ENCODE measurements at places on chromosomes 12 and 14.

- DNase-seq = no peak
Measured at GRCh38 chr12:7265251-7265650, 38.6 kb upstream of the ACSM4 start.

DNA sequence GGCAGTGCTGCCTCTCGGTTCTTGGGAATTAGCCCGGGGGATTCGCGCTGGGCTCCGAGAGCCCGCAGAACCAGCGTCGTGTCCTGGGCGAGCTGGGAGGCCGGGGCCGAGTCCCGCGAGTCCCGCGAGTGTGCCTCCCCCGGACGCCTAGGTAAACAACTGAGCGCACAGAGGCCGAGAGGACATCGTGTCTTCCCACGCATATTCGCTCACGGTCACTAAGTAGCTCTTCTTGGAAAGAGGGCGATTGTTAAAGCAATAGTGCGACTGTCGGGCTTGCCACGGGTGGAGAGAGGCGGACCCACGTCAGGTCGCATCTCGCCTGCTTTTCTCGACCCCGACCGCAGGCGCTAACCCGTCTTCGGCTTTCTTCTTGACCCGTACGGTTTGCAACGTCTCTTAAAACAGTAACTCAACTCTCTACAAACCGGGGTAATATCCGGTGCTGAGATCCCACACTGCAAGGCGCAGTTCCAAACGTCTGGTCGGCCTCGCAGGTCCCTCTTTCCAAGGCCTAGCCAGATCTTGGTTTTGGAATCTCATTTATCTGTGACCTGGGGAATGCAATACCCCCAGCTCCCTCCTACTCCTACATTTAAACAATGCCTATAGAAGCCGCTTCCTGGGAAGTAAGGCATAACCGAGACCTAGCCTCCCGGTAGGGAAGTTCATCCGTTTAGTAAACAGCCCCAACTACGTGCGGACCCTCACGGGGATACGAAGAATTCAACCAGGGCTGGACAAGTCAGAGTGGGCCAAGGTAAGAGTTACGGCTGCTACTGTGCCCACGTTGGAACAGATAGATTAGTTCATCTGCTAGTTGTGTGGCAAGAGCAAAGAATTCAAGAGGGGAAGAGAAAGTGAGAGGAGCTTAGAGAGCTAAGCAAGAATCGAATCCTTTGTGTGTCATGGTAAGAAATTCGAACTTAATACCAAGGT is 736 bp upstream of the PHLDA1 start:
- peak; percentile 77 for DNase-seq

DNA sequence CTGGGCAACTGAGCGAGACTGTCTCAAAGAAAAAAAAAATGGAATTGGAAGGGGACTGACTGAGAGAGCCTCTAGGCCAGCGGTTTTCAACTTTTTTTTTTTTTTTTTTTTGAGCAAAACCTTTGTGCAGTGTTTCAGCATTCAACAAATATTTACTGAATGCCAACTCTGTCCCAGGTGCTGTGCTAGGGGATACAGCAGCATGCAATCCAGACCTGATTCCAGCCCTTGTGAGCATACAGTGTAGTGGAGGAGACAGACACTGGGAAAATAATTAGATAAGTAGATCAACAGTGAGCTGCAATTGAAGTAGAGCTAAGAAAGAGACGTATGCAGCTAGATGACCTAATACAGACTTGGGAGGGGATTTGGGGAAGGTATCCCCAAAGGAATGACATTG is 23.8 kb upstream of the LTBP2 start:
- no peak for DNase-seq

DNA sequence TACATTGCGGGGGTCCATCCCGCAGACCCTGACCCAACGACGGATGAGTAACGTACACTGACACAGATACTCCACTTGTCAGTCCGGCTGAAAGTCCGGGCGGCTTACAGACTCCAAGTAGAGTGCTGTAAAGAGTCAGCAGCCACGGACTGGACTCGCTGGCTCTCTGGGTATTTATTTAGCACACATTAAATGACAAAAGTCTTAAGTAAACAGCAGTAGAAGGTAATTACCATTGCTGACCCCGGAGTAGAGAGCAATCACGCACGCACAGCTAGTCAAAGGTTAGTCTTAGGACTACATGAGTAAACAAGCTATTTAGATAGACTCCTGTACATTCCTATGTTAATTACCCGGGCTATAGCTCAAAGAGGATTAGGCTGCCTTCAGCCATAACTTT is 780.9 kb downstream of the RPS29 start:
- DNase-seq = no peak

GRCh38 chr12:104526320-104526719 is 69.6 kb downstream of the CHST11 start:
- no peak for DNase-seq

DNA sequence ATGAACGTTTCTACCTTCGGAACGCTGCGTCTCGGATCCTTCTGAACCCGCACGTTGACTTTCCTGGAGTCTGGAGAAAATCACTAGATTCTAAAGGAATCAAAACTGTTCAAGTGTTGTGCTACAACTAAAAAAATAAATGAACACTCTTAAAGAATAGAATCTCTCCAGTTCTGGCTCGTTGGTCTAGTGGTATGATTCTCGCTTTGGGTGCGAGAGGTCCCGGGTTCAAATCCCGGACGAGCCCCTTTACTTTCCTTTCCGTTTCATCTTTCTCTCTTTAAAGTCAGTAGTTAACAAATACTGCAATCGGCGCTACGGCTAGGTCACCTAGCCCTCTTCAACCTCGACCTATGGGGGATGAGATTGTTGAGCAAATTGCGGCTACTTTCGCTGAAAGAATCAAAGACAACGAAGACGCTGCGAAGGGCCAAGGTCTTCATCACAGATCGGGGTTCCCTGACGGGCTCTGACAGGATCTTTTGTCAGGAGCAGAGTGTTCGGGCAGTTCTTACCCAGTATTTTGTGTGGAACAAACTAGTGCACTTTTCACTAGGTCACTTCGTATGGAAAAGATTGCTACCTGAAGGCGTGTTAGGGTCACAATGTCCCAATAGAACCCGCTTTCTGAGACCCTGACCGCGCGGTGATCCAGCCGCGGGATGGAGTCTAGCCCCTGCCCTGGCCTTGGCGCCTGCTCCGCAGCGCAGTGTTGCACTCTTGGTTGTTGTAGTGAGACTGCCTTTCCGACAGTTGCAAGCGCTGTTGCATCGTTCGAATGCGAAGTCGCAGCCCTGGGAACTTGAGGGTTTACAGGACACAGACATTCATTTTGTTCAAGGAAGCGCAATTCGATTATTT is 8.4 kb downstream of the OR6S1 start:
- peak; percentile 88 for DNase-seq

- no peak for DNase-seq
Measured at GRCh38 chr14:68460541-68460940, 332.3 kb downstream of the ZFP36L1 start.

DNA sequence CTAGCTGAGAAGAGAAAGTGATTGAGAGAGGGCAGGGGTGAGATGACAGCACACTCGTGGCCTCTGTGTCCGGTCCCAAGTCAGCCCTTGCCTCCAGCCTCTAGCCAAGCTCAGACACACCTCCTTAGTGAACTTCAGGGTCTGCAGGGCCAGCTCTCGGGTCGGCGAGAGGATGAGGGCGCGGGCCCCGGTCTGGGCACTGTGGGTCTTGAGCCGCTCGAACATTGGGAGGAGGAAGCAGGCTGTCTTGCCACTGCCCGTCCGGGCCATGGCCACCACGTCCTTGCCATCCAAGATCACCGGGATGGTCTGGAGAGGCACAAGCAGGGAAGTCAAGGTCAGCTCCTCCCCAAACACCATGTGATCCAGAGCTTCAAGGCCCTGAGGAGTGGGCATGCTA is 6.3 kb downstream of the DDX54 start:
- DNase-seq = no peak

- DNase-seq = no peak
Measured at GRCh38 chr12:40015345-40015744, 90.5 kb downstream of the SLC2A13 start.

GRCh38 chr12:111458546-111459172 is 52.9 kb downstream of the SH2B3 start:
- DNase-seq = no peak

GRCh38 chr12:47079468-47079980 is at the start of the genes AMIGO2 and PCED1B:
AMIGO2 (minus strand) TSS chr12:47079959; CDS start chr12:47079002, 957 bp downstream.
PCED1B (plus strand) TSS chr12:47079621; CDS start chr12:47235064, 155,443 bp downstream.
- DNase-seq = peak; percentile 87

- no peak for DNase-seq
Measured at GRCh38 chr12:121693155-121693687, 19.3 kb upstream of the TMEM120B start.

GRCh38 chr14:97025722-97026121 is 228.5 kb downstream of the VRK1 start:
- DNase-seq = no peak

- no peak for DNase-seq
Measured at GRCh38 chr14:20680363-20680762, 4.0 kb upstream of the RNASE4 start.

DNA sequence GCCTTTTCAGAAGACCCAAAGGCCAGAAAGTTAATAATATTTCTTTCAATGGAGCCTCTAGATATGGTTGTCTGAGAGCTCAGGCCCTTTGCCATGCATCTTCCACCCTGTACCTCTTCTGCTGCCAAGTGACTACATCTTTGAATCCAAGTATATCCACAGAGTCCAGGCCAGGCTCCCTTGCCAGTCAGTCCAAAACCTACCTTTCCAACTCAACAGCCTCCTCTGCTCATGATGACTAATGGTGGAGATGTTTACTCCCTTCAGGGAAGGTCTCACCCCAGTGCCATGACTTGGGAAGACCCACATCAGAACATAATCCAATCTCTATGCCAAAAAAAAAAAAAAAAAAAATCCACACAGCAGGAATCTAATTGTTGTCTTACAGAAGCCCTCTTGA is 20.4 kb downstream of the TTC9 start:
- DNase-seq = no peak

- DNase-seq = no peak
Measured at GRCh38 chr12:103840462-103840875, 565 bp downstream of the NT5DC3 start.

- no peak for DNase-seq
Measured at GRCh38 chr14:67892466-67893100, 73.0 kb downstream of the RAD51B start.

DNA sequence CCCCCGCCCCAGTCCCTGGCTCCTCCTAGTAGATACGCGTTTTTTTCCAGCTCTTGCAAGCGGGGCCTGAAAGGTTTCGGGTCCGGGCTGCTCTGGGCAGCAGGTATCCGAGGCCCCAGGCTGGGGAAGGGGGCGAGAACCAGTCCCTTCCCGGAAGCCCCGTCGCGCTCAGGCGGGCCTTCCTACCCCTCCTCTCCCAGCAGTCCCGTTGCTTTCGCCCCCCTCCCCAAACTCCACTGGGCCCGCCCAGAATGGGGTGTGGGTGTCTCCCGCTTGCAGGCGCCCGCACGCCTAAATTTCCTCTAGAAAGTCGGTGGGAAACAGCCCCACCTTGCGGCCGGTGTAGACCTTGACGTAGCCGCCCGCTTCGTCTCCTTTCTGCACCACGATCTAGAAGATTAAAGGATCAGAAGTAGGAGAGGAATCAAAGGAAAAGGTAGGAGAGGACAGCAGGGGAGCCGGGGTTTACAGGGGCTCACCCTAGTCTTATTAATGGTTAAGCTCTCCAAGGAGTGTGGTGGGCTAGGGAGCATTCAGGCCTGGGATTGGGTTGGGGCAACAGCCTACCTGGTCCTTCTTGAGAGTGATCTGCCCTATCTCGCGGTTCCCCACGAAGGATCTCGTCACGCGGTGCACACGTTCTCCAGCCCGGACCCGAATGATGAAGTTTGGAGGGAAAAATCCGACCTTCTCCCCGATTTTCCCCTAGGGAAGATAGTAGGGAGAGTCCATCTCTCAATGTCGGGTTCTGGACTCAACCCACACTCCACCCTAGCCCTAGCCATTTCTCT is 7.3 kb downstream of the STAC3 start:
- DNase-seq = peak; percentile 92

DNA sequence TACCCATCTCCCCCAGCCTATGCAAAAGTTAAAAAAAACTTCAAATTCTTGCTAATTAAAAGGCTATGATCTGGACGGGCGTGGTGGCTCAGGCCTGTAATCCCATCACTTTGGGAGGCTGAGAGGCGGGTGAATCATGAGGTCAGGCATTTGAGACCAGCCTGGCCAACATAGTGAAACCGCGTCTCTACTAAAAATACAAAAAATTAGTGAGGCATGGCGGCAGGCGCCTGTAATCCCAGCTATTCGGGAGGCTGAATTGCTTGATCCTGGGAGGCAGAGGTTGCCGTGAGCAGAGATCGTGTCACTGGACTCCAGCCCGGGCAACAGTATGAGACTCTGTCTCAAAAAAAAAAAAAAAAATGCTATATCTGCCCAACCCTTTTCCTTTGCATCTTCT is 925.4 kb downstream of the GALC start:
- DNase-seq = no peak

Data from activated CD8-positive, alpha-beta memory T cell treated with anti-CD3 and anti-CD28 coated beads for 24 hours (primary cell).